Left cardiac atrium (tissue), 4 donors: ENCODE measurements at places on chromosomes 5 and 9.

- DNase-seq = no peak
Observed at GRCh38 chr5:123965626-123966025, 453.6 kb downstream of the CSNK1G3 start.

DNA sequence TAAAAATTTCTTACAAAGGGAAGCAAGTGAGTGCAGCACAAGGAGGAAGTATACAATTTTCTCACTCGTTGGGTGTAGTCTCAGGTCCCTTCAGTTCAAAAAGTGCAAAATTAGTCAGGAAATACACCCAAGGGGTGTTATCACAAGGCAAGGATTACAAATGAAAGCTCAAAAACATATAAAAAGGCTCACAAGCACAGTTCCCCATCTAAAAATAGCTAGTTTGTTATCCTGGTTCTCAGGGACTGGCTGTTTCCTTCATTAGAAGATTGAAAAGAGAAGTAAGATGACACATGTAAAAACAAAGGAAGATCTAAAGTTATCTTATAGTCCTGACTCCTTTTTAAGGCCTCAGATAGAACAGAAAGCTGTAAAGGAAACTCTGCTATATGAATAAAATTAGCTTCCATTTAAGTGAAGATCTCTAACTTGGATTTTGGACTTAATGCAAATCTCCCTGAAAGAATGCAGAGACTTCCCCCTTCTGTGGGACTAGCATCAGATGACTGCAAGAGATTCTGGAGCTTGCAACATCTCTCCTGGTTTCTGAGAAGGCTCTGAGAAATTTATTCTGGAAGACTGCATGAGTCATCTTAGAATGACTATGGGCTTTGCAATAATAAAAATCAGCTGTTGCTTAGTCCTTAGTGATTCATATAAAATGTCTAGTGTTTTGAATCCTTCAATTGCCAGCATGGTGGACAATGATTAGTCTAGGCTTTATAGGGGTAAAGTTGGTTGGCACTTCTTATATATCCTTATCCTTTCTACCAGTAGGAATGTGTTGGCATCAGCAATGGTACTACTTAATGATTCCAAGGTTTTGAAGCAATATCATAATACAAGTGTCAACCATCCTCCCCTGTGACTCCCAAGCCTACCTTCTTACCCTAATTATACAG, 25.4 kb downstream of the DAB2 start:
- DNase-seq = no peak

- no peak for DNase-seq
Observed at GRCh38 chr9:89462199-89462598, 35.7 kb downstream of the SEMA4D start.

DNA sequence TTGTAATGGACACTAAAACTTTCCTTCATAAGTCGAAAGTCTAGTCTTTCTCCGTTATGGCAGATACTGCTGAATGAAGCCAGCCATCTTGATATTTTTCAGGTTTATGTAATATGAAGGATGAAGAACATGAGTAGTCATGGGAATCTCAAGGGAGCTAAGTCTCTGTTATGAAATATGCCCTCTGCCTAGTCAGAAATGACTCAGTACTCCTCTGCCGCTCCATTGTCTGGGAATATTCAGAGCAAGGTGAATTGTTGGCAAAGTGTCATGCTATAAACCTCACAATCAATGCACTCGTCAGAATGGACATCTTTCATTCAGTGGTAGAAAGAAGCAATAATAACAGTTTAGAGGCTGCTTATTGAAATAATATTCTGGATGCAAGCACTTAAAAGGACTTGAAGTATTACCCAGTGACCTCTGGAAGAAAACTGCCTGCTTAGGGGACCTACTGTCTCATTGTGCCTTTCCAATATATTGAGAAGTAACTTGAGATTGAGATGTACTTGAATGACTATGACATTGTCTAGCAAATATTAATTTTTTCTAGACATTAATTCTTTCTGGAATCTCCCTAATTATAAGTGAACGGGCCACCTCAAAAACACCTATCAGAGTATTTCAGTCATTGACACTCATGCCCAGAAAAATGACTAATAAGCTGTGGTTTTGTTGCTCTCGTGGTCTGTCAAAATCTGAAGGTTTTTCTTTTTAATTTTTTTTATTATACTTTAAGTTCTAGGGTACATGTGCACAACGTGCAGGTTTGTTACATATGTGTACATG, 1011.5 kb upstream of the ACO1 start:
- no peak for DNase-seq

DNA sequence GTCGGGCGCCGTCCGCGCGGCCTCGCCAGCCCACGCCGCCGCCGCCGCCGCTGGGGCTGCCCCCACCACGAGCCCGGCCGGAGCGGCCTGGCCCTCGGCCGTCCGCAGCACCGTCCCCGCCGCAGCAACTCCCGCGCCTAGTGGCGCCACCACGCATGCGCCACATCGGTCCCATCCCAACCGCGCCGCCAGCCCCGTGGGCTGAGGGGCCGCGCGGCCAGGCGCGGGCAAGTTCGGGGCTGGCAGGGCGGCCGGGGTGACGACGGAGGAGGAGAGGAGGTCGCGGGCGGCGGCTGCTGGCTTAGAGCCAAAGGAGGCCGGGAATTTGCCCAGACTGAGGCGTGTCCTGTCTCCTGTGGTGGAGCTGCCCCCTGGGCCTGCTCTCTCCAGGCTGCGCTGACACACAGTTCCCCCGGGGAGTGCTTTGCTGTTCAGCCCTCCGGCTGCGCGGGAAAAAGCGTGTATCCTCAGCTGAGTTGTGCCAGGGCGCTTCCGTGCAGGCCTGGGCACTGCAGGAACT, at the start of gene TUSC1:
Gene TUSC1, minus strand, starts transcription at position 298 of the 520 bp plus-strand sequence. Its CDS starts 132 bp downstream, at position 166.
- DNase-seq = peak; percentile 91

GRCh38 chr5:112165897-112166737, 253.0 kb downstream of the EPB41L4A start:
- no peak for DNase-seq

DNA sequence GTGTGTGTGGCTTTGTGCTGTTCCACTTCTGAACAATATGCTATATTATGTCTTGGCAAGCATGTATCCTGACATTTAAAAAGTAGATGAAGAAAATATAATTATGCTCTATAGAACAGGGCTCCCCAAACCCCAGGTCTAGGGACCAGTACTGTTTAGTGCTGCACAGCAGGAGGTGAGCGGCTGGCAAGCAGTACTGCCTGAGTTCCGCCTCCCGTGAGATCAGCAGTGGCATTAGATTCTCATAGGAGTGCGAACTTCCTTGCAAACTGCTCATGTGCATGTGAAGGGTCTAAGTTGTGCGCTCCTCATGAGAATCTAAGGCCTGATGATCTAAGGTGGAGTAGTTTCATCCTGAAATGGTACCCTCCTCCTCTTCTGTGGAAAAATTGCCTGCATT, 979.1 kb upstream of the CTNND2 start:
- no peak for DNase-seq

GRCh38 chr5:28737222-28737621, 1698.8 kb upstream of the CDH9 start:
- no peak for DNase-seq
